ENCODE measurements at places on chromosomes 4 and X.

DNA sequence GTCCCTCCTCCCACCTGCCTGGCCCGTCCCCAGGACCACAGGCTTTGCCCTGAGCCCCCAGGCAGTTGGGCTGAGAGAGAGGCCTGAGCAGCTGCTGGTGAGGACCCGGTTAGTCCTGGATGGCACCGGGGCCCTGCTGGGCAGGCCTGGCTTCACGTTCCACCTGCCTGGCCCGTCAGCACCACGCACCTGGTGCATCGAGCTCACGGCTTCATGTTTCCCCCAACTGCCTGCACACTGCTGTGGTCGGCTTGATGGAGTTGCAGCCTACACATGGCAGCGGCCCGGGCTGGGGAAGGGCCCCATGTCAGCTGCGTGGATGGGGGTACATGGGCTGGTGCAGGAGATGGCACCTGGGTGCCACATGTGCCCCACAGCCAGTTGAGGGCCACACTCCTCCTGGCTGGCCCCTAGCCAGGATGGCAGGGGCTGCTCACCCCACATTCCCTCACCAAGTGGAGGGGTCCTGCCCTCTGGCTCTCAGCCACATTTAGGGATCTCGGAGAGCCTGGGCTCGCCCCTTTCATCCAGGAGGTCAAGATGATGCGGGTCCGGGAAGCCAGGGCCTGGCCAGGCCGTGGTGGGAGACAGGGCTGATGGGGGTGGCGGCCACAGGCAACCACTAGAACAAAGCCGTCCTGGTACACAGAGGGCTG lies 28.5 kb downstream of the NKX1-1 start:
- DNase-seq: peak; percentile 4

- peak; percentile 50 for DNase-seq
Measured at GRCh38 chr4:173494013-173494970, 35.7 kb downstream of the HAND2 start.

DNA sequence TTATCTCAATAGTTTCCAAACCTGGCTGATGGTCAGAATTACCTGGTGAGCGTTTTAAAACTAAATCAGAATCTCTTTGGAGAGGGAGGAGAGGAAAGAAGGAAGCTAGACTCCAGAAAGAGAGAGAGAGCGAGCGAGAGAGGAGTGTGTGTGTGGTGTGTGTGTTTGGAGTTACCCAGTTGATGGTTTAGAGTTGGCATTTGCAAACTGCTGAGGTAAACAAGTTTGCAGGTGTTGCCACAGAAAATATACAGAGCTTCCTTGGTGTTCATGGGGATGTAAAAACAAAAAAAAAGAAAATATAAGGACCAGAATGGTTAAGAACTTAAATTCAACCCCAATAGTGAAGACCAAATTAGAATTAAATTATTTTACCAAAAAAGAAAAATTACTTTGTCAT lies 26.4 kb upstream of the LAP3 start:
- no peak for DNase-seq

GRCh38 chr4:24372881-24373280 lies 211.5 kb downstream of the DHX15 start:
- DNase-seq: no peak

GRCh38 chr4:153788051-153788412 lies 851 bp downstream of the SFRP2 start:
- DNase-seq: no peak

DNA sequence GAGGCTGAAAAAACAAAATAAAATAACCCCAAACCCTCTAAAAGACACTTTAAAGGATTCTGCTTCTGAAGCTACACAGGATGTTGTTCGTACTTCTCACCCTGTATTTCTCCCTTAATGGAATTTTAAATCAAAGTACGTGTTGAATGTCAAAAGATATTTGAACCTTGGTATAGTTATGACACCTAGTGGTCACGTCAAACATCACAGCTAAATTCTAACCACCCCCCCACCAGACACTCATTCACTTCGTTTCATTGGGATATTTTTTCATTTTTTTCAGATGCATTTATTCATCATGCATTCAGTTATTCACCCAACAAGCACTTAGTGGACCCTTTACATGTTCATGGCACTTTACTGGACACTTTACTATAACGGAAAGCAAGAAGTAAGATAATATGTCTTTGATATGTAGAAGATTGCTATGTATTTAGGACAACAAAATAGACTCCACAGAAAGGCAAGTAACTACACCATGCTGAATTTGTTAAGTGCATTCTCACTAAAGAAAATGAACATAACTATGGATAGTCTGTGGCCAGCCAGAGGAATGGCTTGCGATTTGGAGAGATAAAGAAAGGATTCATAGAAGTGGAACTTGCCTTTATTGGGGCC lies 62.5 kb upstream of the GPR174 start:
- no peak for DNase-seq

GRCh38 chrX:66638591-66639500 lies at the start of gene EDA2R:
EDA2R (minus strand) TSS chrX:66639078; CDS start chrX:66616020, 23,058 bp downstream.
- DNase-seq: peak; percentile 42

- DNase-seq: no peak
Measured at GRCh38 chrX:111041018-111041462, 55.0 kb upstream of the PAK3 start.

DNA sequence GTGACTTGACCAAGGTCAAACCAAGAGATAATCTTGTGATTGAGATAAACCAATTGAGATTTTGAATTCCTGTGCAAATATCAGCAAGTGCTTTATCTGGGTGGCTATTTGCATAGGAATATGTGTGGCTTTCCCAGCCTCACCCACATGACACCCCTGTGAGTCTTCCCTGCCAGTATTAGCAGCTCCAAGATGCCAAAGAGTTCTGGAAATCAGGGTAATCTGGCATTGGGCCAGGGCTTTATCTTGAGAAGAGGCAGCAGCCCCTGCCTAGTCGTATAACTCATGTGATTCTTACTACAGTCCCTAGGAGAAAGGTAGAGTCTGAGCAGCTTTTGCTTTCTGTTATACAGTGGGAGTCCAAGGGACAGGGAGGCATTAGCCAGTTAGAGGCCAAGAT lies 87.7 kb downstream of the RLIM start:
- DNase-seq: no peak

DNA sequence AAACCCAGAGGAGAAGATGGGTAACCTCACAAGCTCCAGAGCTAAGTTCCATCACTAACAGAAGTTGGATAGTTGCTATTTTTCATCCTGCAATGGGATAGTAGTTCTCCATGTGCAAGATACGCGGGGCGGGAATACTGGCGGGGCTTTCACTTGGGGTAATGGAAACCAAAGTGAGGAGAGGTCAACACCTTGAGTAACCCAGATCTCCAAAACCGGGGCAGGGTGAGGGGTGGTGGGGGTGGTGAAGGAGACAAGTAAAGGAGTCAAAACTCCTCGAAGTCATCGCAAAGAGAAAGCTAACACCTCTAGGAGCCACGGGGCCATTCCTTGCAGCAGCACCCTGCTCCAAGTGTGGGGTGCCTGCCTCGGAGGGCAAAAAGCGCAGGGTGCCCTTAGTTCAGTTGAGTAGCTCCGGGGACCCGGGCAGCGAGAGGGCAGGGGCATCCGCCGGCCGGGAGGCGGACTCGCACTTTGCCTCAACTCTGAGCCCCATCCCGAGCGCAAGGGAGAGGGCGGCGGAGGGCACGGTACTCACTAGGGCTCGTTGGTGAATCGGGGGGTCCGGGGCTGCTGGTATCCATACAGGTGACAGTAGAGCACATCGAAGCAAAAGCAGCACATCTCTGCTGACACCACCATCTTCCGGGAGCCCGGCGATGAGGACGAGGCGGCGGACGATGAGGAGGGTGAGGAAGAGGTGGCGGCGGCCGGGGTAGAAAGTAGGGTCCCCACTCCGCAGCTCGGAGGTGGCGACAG lies 645 bp downstream of the AMMECR1 start:
- DNase-seq: peak; percentile 11

DNA sequence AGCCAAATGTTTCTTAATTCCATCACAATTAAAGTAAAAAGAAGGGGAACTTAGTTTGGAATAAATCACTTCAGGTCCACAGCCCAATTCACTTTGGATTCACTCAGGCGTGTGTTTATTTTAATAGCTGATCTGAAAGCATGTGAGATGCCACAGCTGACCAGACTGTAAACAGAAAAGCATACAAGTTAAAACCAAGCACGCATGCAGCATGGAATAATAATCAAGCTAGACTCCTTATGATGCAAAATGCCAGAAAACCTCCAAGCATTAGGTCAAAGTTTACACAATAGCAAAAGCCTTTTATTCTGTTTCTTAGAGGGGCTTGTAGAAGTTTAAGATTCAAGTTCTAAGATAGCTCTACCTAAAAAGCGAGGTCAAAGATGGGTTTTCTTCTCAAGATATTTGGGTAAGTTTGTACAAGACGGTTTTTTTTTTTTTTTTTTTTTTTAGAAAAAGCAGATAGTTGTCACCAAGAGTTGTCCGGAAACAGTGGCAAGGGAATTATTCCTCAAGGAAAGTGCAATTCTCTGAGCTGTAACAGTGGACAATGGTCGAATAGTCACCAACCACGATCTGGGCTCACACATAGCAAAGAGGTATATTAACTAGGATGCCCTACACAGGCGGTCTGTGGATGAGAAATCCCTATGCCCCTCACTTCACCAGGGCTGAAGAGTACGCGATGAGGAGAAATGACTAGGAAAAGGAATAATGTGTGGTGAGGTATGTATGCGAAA lies 763 bp upstream of the PRRG1 start:
- DNase-seq: no peak

GRCh38 chrX:136766785-136767103 lies 14.0 kb downstream of the ARHGEF6 start:
- no peak for DNase-seq

GRCh38 chr4:147863808-147864472 lies 132.1 kb downstream of the ARHGAP10 start:
- DNase-seq: no peak

- DNase-seq: no peak
Measured at GRCh38 chr4:168781341-168781740, 228.7 kb downstream of the CBR4 start.

DNA sequence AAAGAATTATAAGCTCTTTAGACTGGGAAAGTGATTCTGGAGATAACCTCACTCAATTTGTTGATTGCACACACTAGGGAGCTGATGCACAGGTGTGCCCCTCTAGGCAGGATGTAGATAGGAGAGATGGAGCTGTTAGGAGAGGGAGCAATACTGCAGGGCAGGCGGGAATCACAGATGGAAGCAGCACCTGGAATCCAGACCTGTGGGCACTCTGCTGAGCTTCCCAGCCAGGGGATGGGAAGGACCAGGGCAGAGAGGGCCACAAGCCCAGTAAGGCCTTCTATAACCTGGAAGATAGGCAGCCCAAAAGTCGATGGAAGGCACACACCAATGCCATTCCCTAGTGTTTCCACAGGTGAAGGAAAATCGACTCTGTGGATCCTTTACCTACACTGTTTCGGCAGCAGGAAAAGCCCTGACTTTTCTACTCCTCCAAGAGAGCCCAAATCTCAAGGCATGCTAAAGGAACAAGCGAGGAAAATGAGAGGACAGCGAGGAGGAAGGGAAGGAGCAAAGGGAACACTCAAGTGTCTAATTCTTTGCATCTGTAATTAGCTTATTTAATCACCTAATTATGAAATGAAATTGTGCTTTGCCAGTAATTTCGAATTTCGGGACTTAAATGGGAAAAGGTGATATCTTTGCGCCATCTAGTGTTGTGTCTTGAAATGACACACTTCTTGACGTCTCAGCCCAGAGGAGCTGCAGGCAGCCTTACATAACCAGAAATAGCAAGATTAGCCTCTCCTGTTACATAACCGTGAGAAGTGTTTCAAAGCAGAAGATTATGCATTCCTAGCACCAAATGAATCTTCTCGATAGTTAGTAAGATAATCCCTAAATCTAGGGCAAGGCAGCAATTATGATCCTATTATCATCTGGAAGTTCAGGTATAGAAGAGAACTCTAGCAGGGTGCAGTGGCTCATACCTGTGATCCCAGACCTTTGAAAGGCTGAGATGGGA lies 31.0 kb upstream of the TLR3 start:
- DNase-seq: no peak

DNA sequence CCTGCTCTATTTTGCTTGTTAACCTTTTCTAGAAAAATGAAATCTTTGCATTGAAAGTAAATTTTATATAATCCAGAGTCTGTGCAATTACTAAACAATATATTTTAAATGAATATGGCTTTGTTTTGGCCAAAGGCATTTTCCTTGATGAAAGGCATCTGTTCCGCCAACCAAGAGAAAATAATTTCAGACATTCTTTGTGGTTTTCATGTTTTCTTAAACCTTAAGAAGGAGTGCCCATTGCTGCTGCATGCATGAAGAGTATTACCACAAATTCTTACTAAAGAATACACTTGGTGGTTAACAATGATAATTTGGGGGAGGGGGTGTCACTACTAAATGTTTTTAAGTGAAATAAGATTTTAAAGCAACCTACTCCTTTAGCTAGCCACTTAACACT lies 2.7 kb upstream of the PDGFC start:
- DNase-seq: no peak

DNA sequence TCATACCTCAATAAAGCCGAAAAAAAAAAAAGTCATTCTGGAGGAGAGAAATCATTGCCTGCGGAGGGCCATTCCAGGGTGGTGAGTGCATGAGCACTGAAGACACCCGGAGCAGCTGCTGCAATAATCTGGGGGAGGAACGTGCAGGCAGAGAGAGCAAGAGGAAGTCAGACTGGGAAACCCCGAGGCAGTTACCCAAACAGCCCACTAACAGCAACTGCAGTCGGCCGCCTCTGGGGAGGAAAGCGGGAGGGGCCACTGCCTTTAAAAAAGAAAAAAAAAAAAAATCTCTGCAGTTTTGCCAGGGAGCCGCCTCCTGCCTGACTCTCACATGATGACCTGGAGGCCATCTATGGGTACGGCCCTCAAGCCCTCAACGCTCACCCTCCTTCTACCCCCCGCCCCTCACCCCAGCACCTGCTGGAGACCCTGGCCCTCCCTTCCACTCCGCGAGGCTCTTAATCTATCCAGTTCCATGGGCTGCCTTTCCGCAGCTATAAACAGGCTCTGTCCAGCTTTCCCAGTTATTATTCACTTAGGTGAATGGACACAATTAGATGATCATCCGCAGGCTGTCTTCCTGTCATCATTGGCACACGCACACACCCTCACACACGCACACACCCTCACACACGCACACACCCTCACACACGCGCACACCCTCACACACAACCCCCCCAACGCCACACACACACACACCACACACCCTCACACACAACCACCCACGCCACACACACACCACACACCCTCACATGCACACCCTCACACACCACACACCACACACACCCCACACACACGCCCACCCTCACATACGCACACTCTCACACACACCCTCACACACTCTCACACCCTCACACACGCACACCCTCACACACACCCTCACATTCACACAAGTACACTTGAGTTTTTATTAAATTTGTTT lies 3.4 kb upstream of the AVPR2 start:
- DNase-seq: peak; percentile 73

DNA sequence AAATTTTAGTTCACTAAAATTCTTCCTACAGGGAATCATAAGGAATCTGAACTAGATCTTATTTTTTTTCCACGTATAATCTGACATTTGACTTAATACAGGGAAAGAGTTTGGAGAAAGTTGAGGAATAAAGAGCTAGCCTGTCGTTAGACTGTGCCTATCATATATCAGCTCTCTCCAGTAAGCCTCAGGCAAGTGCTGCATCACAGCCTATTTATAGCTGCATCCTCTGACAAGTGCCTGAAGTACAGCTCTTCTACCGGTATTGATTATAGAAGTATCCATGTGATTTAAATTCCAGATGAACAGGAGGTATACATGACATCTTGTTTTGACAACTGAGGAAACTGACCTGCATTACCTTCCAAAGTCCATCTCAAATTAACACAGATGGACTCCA lies 248.9 kb downstream of the TLL1 start:
- no peak for DNase-seq

- DNase-seq: no peak
Measured at GRCh38 chrX:103151799-103152198, 58.9 kb upstream of the NXF3 start.
